ENCODE measurements at places on chromosomes 16 and 17.

GRCh38 chr17:30332057-30332542, 1.8 kb downstream of the TMIGD1 start:
- DNase-seq, result no peak

DNA sequence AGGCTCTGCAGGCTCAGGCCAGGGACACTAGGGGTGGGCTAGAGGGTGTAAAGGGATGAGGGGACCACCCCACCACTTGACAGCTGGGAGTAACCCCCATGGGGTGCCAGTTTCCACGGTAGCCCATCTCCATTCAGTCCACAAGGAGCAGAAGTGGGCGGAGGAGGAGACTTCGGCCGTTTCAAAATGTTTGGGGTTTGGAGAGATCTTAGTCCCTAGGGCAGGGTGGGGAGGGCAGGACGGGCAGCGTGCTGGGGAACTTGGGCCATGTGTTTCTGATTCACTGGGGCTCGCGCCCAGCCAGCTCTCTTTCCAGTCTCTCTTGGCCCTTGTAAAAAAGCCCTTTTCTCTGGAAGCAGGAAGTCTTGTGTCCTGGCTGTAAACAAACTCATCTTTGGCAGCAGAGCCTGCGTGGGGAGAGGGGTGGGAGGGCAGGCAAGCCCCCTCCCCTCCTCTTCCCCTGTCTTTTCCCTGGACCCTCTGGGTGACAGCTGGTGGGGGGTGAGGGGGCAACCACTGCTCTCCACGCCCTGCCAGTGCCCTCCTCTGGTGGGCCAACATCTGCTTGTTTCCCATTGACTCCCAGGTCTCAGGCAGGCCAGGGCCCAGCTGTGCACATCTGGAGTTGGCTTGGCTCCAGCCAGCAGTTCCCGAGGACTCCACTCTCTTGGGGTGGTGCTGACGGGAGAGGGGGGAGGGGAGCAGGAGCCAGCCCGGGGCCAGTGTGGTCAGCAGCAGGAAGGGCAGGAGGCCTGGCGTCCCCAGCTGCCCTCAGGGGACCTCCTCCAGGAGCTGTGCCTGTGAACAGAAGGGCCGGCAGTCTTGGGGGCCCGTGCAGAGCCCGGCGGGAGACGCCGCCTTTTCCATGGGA, 8.1 kb downstream of the CYGB start:
- DNase-seq, result no peak

- no peak for DNase-seq
Measured at GRCh38 chr16:85524365-85524629, 88.8 kb upstream of the GSE1 start.

- DNase-seq, result no peak
Measured at GRCh38 chr17:7315570-7316235, 543 bp upstream of the GPS2 start.

- no peak for DNase-seq
Measured at GRCh38 chr16:86096850-86097249, 197.9 kb downstream of the IRF8 start.

DNA sequence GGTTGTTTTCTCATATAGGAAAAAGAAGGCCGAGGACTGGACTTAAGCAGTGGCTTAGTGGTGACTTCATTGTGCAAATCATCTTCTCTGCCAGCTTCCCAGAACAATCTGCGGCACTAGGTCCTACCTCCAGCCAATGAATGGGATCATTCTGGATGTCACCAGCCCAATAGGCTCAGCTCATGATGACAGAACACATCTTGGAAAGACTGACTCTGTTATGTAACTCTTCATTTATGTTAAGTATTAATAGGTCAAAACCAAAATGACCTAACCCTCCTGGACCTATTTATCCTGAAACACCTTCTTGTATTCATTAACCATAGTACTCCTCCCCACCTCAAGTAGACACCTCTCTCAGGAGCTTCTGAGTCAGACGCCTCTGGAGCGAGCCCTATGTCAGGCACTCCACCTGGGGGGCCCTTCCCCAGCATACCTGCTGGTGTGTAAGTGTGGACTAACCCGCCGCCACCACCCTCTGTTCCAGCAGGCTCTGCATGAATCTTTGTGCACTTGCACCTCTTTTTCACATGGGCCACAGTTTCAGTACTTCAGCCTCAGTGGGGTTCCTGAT, 7.2 kb downstream of the ARL2BP start:
- no peak for DNase-seq

- DNase-seq, result no peak
Measured at GRCh38 chr16:23615805-23616204, 19.7 kb upstream of the NDUFAB1 start.

DNA sequence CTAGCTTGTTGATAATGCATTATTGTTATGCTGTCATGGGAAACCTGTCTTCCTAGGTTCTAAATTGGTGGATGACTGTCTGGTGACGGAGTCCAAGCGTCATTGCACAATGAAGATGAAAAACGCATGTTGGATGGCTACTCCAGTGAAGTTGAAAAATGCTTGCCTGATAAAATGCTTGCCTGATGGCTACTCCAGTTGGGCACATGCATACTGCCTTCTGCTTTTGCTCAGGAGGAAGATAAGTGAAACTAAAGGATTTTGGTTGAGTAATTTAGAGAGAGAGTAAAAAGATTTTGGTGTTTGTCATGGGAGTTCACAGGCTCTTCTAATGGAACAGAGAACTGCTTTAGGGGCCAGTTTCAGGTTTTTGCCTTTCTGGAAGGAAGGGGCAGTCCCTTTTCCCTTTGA, 118.6 kb downstream of the PRKCA start:
- no peak for DNase-seq

Data from stimulated activated CD4-positive, alpha-beta T cell treated with anti-CD3 and anti-CD28 coated beads, TNF-alpha, amount 100 ng/mL, for 24 hours (primary cell).